ENCODE measurements at places on chromosomes 5 and 9.

- DNase-seq, result no peak
These were observed 25.1 kb downstream of the MACROH2A1 start for GRCh38 chr5:135373736-135374515.

GRCh38 chr9:17928768-17929167 is 349.9 kb downstream of the SH3GL2 start:
- no peak for DNase-seq

DNA sequence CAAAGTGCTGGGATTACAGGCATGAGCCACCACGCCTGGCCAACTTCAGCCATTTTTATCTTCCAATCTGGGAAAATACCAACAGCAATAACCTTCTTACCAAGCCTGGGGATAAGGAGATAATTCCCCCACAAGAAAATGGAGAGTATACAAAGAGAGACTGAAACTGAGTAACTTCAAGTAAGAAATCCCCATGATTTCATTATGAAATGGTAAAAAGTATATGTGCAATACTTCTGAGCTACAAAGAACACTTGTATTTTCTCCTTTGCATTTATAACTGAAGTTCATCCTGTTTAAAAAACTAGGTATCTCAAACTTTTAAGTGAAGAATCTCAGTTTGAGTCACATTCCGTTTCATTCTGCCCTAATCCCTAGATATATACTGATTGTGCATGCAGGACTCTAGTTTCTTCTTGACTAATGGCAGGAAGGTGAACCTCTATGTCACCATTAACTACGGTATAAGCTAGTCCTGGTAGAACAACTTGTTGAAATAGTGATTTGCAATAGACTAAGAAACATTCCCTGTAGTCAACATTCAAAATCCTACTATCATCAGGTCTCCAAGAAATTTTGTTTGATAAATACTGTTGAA is 2071.4 kb downstream of the MAT2B start:
- DNase-seq, result no peak

GRCh38 chr5:150642991-150643710 is 2.7 kb downstream of the SYNPO start:
- no peak for DNase-seq

DNA sequence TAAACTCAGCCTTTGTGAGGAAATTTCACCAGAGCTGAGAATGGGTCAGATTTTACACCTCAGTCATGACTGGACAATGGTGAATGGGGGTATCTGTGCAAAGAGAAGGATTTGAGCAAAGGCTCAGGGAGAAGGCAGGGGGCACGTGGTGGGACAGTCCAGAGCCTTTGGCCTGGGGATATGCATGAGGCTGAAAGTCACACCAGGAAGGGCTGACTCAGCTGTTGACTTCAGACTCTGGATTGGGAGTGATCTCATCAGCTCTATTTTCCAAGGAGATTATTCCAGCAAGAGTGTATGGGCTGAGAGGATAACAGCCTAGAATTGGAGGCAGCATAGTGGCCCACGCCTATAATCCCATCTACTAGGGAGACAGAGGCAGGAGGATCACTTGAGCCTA is 53.6 kb downstream of the SAXO1 start:
- peak; percentile 25 for DNase-seq

DNA sequence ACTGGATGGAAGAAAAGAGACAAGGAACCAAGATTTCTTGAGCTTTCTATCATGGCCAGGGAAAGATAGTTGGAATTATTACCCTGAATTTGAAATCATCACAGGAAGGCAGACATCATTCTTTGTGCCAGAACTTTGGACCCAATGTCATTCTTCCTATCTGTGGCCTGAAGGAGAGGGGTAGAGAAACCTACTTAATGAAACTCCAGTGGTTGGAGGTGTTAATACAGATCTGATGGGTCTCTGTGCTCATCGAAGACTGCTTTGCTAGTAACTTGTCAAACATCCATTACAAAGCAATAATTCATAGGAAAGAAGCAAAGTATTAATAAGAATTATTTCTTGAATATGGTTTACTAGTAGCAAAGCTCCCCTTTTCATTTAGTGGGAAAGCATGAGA is 26.9 kb downstream of the PRLR start:
- no peak for DNase-seq

GRCh38 chr9:27602954-27603353 is 29.7 kb upstream of the C9orf72 start:
- DNase-seq, result no peak

DNA sequence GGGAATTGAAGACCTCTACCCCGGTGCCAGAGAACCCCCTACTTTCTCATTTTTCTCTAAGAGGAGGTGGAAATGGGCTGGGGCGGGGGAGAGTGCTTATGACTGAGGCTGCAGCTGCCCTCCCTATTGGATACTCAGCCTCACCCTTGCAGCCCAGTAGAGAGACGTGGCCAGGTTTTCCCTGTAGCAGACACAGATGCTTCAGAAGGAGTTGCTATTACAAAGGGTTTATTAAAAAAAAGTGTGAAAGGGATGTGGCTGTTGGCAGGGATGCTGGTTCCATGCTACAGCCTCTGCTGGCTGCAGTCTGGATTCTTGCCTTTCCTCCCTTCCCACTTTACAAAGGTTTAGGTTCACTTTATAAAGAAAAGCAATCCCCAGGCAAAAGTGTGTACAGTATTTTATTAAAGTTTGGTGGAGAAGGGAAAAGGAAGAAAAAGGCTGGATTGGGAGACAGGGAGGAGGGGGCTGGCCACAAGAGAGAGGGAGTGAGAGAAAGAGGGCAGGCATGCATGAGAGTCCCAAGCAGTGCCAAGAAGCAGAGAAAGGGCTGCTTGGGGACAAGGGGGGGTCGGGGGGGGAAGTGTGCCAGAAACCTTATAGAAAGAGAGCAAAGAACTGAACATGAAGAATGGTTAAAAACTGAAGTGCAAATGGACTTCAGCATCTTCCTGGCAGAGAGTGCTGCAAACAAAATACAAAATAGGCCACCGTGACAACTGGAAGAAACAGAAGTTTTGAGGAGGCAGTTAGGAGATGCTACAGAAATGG is 29.5 kb upstream of the NFIB start:
- no peak for DNase-seq

- DNase-seq, result no peak
These were observed 51.0 kb upstream of the IFNK start for GRCh38 chr9:27473111-27473529.

DNA sequence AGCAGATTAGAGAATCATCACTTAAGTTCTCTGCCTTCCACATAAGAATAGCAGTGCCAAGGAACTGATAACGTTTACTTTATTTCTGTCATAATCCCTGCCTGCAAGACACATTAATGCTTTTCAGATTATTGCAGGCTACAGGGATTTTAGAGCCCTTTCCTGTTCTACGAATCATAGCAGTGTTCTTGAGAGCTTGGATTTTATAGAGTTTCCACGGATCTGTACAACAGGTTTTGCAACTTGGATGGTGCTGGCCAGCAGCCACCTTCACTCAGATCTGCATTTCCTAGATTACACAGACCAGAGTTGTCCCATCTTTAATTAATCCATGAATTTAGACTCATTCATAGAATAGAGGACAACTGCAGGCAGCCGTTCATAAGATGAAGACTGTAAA is 38.1 kb downstream of the SLC12A2 start:
- no peak for DNase-seq

Data from cardiac fibroblast (primary cell).